Stimulated activated CD4-positive, alpha-beta T cell treated with anti-CD3 and anti-CD28 coated beads, Interleukin-1b, Interleukin-23, amount 100 ng/mL, for 1 hour (primary cell): ENCODE measurements at places on chromosomes 6 and 20.

- DNase-seq, result no peak
Observed at GRCh38 chr20:23122321-23122720, 36.2 kb upstream of the CD93 start.

DNA sequence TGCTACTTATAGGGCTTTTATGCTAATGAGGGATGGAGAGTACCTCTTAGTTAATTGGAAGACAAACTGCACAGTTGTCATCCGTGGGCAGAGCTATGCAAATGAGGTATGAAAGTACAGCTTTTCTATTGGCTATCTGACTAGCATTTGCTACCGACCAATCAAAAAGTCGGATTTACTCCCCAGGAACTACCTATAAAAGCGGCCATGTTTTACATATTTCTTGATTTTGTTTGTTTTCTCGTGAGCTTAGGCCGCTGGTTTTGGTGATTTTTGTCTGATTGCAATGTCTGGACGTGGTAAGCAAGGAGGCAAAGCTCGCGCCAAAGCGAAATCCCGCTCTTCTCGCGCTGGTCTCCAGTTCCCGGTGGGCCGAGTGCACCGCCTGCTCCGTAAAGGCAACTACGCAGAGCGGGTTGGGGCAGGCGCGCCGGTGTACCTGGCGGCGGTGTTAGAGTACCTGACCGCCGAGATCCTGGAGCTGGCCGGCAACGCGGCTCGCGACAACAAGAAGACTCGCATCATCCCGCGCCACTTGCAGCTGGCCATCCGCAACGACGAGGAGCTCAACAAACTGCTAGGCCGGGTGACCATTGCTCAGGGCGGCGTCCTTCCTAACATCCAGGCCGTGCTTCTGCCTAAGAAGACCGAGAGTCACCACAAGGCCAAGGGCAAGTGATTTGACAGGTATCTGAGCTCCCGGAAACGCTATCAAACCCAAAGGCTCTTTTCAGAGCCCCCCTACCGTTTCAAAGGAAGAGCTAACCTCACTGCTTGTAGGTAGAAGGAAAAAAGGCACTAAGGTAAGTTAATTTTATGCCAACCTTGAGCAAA, 36.9 kb downstream of the HFE start:
- no peak for DNase-seq

DNA sequence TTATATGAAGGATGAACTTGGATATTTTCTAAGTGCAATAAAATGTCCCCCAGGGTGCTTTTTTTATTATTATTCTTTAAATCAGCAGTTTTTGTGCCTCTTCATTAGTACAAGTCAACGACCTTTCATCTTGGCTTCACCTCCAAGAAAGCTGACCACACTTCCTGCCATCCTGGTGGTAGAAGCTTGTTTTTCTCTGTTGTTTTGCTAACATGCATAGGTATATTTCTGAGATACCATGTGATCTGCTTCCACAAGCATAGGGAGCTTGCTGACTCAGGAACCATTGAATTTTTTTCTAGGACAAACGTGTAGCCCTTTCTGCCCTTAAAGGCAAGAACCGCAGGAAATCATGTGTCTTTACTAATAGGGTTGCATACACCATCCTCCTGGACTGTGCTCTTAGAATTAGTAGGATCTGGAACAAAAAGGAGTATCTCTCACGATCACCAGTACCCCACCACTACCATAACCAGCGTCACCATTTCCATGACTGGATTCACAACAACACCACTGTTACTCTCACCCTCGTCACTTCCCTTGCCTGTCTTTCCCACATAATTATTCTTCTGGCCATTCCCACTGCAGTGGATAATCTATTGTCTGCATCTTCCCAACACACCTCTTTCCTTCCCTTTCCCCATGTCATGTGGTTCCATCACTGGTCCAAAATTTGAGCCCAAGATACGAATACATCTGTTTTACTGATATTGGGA, 207.1 kb downstream of the MAFB start:
- no peak for DNase-seq

GRCh38 chr6:148441454-148441911, 98.8 kb downstream of the SASH1 start:
- DNase-seq, result no peak
